ENCODE measurements at places on chromosomes 1 and 21.

DNA sequence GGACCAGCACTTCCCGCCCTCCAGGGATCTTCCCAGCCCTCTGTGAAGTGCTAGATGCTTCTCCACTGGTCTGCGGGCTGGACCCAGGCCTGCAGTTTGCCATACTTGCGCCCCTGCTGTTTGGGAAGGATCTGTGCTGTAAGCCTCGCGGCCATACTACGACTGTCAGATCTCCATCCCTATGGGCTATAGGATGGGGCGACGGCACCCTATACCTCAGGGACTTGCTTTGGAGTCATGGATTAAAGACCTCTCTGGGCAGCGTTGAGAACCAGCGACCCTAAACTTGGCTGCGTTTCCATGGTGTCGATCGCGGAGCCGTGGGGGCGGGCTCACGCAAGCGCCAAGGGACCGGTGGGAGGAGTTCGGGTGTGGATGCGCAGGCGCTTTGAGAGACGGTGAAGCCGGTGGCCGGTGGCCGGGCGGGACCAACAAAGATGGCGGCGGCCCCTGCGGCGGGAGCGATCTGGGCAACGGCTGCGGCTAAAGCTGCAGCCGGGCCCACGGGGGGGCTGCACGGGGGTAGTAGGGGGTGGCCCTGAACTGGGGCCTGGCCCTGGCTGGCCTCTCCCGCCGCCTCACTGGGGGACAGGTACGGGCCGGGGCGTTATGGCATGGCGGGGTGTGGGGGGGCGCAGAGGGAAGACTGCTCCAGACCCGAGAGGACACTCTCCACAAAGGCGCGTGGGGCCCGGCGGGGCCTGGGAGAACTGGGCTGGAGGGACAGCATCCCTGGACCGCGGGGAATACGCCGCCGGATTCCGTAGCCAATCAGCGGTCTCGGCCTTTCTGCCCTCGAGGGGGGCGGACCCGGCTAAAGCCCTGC, at the start of gene USP21:
USP21 (plus strand) TSS at position 414 of the 826 bp plus-strand sequence. CDS start 1,141 bp downstream, outside the sequence.
- peak; percentile 88 for DNase-seq

GRCh38 chr1:60223158-60223557, 149.6 kb upstream of the C1orf87 start:
- no peak for DNase-seq

GRCh38 chr21:33976082-33977016, 60.7 kb upstream of the ATP5PO start:
- DNase-seq, result peak; percentile 89

DNA sequence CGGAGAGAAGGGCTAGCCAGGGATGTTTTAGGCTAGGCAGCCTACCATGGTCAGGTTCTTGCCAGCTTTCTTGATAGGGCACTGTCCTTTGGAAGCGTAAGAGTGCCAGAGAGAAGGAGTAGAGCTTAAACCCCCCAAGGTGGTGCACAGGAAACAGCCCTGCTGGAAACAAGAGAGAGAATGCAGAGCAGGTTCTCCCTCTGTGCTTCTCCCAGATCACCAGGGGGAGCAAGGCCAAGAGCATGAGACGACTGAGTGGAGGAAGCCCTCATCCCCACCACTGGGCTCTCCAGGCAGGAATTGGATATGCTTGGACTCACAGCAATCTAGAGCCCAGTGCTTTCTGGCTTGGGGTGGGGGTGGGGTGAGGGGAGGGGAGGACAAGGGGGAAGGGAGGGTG, 49.8 kb downstream of the ATP2B4 start:
- DNase-seq, result no peak

- peak; percentile 6 for DNase-seq
Observed at GRCh38 chr1:20290624-20291597, at the start of gene VWA5B1. Gene VWA5B1, plus strand, starts transcription at chr1:20290875. Its CDS starts 19,727 bp downstream, at chr1:20310602.

DNA sequence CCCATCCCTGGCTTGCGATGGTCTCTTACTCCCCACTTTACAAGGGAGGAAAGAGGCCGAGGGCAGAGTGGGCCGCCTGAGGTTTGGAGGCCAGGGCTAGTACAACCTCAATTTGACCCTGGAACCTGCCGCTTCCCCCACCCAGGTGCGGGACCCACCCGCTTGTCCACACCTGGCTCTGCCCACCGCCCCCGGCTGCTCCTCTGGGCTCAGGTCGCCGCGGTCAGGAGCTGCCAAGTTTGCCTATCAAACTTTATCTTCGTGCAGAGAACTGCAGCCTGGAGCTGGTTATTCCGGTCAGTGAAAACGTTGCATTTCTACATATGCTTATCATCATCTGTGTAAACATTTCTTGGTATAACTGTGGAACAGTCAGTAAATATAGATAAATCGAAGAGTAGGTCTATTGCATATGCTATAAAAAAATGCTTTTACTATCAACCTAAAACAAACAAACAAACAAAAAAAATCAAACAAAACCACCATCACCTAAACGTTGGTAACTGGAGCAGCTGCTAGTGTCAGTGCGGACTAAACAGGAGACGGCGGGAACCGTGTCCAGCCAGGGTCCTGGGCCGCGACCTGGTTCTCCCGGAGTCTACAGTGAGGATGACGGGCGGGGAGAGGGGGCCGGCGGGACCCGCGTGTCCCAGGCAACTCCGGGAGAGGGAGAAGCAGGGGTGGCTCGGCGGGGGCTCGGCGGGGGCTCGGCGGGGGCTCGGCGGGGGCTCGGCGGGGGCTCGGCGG, 906 bp upstream of the ADARB1 start:
- DNase-seq, result peak; percentile 61

DNA sequence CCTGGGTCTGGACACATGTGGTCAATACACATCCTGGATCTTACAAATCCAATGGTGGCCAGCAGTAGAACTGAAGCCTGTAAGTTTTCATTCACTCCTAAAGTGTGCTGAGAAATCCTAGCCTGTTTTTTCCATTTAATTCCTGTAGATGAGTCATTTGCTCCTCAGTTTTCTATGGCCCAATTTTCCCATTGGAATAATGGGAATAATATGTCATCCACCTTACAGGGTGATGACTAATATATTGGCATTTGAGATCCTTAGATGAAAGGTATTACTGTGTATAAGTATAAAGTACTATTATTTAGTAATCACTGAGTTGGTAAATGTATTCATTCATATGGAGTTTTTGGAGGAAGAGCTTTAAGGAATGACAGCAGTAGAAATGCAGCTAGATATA, 89.7 kb upstream of the ADAR start:
- DNase-seq, result no peak

DNA sequence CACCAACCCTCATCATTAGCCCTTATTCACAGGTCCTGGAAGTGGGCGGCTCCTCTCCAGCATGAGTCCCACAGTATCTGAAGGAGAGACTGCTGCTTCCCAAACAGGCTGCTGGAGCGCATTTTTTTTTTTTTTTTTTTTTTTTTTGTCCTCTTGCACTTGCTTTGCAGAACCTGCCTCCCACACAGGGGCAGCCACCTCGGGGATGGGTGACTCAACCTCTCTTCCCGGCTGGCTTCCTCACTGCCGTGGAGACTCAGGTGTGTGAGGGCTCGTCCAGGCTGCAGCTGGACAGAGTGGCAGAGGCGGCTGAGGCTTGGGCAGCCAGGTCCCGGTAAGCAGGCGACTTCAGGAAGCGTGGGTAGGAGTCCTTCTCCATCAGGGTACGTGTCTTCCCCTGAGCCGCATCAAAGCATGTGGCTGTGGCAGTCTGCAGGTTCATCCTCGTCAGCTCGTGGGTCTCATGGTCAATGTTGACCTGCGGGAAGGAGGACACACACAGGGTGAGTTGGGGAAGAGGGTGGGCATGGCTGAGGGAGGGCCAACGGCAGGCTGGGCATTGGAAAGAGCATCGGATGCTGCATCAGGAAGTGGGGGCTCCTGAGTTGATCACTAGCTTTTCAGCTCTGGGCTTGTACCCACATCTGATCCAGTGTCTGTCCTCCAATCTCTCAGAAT, 4.0 kb downstream of the RGS16 start:
- no peak for DNase-seq

- DNase-seq, result no peak
Observed at GRCh38 chr1:230785636-230786384, 38.6 kb downstream of the CAPN9 start.

- no peak for DNase-seq
Observed at GRCh38 chr1:64755361-64755760, 10.5 kb downstream of the RAVER2 start.

- DNase-seq, result peak; percentile 51
Observed at GRCh38 chr1:93597709-93598108, 83.9 kb downstream of the BCAR3 start.

GRCh38 chr1:902802-903201, 20.9 kb upstream of the SAMD11 start:
- no peak for DNase-seq

DNA sequence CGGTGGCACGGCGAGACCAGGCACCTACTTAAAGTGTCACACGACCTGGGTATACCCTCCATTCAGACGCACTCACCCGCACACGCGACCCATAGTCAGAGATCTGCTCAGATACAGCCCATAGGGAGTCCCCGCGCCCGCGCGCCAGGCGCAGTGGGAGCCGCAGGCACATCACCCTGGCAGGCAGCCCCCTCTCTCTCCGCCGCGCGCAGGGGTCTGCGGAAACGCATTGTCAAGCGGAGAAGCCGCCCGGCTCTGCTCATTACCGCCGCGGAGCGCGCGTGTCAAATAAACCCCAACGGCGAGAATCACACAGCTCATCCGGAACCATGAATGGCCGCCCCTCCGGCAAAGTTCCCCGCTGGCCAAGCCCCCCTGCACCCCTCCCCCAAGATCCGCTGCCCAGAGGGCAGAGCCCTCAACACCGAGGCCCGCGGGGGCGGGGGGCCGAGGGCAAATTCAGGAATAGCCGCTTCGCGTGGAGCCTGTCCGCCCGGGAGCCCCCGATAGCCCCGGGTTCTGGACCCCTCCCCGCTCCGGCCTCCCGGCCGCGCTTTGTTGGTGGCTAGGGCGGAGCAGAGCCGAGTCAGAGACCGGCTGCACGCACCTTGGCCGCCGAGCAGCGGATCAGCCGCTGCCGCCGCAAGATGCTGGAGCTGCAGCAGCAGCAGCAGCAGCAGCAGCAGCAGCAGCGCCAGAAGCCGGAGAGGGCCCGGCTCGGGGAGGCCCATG, 522 bp downstream of the LRP8 start:
- peak; percentile 31 for DNase-seq

- peak; percentile 87 for DNase-seq
Observed at GRCh38 chr1:28775121-28775942, 36.6 kb upstream of the OPRD1 start.

- no peak for DNase-seq
Observed at GRCh38 chr21:40760821-40761220, 86.1 kb downstream of the DSCAM start.

DNA sequence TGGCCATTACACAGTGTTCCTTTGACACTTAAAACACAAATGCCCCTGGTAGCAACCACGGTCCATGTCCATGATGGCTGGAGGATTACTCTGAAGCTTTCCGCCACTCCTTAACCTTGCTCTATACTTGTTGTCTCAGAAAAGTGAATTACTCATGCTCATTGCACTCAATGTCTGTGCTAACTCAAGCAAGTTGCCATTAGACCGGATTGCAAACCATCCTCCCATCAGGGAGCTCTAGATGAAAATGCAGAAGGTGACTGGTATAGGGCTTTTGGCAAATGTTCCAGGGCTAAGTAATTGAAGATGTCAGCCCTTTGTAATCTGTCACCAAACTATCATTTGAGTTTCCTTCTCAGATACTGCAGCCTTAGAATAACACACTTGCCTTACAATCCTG, 1288.3 kb upstream of the B3GALT2 start:
- DNase-seq, result no peak

- DNase-seq, result peak; percentile 64
Observed at GRCh38 chr1:65309304-65310077, at the start of gene DNAJC6. Gene DNAJC6, plus strand, starts transcription at chr1:65309543. Its CDS starts 203 bp downstream, at chr1:65309746.

DNA sequence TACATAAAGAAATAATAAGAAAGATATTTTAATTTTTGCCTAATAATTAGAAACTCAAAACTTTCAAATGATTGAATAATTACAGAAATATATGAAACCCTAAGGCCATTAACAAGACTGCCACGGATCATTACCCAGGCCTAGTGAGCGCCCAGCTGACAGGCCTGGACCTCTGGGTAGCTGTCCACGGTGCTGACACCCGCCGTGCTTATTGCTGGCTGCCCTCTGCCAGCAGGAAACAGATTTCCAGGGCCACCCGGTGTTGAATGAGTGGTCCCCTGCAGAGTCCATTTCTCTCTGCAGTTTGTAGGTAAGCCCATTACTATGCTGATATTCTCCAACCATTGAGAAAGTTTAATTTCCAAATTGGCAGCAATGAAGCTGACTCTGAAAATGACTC, 254.4 kb upstream of the GJB5 start:
- DNase-seq, result no peak

DNA sequence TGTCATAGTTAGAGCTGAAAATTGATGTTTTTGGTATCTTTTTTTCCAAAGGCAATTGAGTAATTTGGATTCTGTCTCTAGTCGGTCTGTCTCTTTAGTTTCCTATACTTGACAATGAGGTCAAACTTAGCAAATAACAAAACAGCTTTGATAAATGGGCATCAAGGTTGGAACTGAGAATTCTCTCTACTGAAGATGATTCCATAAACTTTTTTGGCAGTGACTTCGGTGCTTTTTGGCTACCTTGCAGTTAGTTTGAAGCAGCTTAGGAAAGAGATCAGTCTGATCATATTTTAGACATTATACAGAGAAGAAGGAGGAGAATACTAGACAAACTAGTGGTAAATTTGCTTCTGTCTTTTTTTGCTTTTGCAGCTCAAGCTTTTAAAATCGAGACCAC, 559 bp downstream of the VCAM1 start:
- no peak for DNase-seq

- no peak for DNase-seq
Observed at GRCh38 chr1:202304375-202304774, 37.4 kb downstream of the UBE2T start.

DNA sequence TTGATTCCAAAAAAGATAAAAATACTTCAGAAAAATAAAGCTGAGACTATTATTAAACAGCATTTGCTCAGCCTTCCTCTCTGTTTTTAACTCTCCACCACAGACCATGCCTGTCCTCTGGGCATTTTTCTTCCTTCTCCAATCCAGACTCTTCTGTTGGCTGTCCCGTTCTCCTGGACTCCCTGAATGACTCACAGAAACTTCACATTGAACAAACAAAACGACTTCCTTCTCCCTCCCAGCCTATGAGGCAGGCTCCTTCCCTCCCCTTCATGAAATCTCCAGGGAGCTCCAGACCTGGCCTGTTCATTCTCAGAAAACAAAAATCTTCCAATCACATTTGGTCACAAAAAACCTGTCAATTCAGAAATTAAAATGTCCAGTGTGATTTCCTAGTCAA, 421.3 kb downstream of the NPHP4 start:
- DNase-seq, result no peak

GRCh38 chr1:22705586-22705985, 5.1 kb upstream of the EPHB2 start:
- DNase-seq, result no peak

- no peak for DNase-seq
Observed at GRCh38 chr1:53401813-53402745, 57.1 kb upstream of the DMRTB1 start.

GRCh38 chr1:234985007-234985370, 143.6 kb downstream of the TOMM20 start:
- no peak for DNase-seq

GRCh38 chr1:60428127-60428526, 354.6 kb upstream of the C1orf87 start:
- DNase-seq, result peak; percentile 40
